ENCODE measurements at places on chromosomes 7 and 10.

DNA sequence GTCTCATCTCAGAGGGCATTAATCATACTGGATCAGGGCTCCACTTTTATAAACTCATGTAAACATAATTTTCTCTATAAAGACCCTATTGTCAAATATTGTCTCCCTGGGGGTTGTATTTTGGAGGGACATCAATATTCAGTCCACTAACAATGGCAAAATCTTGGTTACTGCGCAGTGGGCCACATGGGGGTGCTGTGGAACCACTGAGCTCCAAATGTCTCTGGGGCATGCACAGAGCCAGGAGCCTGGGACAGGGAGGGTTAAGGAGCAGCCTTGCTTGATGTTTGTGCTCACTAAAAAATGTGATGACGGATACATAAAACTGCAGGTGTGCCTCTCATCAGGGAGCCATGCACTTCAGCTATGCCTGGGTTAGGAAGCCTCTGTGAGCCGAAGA, 62.1 kb upstream of the PRSS58 start:
- DNase-seq: no peak

GRCh38 chr10:79445977-79446757, 743 bp upstream of the ZCCHC24 start:
- DNase-seq: no peak

DNA sequence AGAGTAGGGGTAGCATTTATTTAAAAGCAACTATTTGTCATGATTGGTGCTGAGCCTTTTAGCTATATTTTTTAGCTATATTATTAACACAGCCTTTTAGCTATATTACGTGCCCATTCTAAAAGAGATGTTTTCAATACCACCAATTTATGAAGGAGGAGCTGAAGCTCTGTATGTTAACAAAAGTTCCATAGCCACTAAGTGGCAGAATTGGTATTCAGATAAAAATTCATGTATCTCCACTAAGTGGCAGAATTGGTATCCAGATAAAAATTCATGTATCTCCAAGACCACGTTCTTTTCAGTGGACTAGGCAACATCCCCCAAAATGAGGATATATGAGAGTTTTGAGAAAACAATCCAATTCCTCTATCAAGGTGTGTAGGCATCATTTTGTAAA, 268.6 kb downstream of the HGF start:
- DNase-seq: no peak

GRCh38 chr7:1662767-1663166, 7.3 kb upstream of the ELFN1 start:
- peak; percentile 19 for DNase-seq

DNA sequence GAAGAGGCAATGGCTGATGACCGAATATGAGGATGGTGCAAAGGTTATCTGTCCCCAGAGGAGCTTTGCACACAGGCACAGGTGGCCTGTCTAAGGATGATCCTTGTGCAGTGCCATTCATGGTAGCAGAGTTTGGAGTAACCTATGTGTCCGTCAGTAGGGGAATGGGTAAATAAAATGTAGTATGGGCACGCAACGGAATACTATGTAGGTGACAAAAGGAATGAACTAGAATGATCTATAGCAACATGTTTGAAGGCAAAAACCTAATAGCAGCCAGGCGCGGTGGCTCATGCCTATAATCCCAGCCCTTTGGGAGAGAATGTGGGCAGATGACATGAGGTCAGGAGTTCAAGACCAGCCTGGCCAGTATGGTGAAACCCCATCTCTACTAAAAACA, 41.6 kb upstream of the ECHDC3 start:
- no peak for DNase-seq

GRCh38 chr10:112052166-112052565, 131.4 kb downstream of the GPAM start:
- no peak for DNase-seq

GRCh38 chr7:123635551-123636359, 19.9 kb upstream of the LMOD2 start:
- DNase-seq: no peak

GRCh38 chr10:13257621-13258140, 23.5 kb upstream of the UCMA start:
- DNase-seq: no peak

- DNase-seq: no peak
These were observed 111.2 kb upstream of the ZMIZ1 start for GRCh38 chr10:78957471-78958039.

- DNase-seq: no peak
These were observed 182.2 kb downstream of the ADK start for GRCh38 chr10:74333174-74333573.

DNA sequence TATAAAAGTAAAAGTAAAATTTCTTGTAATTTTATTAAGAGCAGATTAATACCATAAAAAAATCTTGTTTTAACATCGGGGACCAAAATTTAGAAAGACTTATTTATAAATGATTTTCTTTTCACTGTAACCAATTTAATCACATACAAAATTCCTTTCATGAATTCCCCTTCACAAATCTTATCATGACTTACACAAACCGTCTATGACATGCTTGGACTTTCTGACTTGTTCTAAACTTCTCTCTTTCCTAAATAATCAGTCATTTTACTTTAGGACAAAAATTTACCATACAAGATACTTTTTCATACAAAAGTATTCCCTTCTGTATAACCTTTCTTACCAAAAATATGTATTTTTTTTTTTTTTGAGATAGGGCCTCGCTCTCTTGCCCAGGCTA, 9.3 kb downstream of the CROT start:
- DNase-seq: no peak

- DNase-seq: no peak
These were observed 208.6 kb upstream of the CCDC6 start for GRCh38 chr10:60114765-60115586.

DNA sequence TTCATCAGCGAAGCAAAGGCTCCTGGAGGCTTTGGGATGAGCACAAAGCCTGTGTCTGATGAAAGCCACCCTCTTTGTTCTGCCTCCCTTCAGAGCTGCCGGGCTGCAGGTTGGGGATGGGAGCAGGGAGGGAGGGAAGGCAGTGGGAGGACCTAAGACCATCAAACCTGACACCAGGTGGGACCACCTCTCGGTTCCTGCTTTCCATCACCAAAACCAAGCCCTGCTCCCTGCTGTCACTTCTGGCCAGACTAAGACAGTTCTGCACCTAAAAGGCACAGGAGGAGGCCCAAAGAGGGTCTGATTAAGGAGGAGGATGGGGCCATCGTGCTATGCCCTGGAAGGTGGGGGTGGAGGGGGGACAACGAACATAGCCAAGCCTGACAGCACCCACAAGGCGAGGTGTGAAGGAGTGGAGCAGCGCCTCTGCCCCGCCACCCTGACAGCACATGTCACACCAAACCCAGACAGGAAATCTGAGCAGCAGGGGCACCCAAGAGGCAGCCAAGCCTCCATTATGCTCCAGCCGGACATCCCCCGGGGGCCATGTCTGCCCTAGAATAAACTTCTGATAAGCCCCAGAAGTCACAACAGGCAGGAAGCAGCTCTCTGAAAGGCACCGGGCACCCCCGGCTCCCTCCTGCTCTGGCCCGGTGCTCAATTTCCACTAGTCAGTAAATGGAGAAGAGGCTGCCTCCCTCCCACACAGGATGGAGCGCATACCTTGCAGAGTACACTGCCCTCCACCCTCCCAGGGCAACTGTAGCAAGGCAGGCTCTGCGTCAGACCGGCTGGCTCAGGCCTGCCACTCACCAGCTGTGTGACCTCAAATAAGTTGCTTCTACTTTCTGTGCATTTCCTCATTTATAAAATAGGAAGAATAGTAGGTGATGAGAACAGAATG, 48.9 kb downstream of the DLG5 start:
- no peak for DNase-seq

DNA sequence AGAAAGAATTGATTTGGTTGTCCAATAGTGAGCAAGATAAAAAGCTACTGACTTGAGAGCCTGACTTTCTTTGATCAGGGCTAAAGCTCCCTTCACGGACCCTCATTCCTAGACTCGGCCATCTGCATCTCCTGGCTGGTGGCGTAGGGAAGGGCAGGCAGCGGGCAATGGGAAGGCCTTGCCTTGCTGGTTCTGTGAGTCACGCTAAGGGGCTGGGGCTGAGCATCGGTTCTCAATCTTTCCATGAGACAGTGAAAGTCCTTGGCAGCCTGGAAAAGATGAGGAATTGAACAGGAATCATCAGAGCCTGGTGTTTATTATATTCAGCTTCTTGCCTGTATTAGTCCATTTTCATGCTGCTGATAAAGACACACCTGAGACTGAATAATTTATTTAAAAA, 475.3 kb downstream of the PLXNA4 start:
- DNase-seq: no peak

GRCh38 chr10:6204341-6205191, 1.8 kb downstream of the PFKFB3 start:
- no peak for DNase-seq

GRCh38 chr7:116650436-116650835, 21.6 kb upstream of the MET start:
- DNase-seq: no peak

DNA sequence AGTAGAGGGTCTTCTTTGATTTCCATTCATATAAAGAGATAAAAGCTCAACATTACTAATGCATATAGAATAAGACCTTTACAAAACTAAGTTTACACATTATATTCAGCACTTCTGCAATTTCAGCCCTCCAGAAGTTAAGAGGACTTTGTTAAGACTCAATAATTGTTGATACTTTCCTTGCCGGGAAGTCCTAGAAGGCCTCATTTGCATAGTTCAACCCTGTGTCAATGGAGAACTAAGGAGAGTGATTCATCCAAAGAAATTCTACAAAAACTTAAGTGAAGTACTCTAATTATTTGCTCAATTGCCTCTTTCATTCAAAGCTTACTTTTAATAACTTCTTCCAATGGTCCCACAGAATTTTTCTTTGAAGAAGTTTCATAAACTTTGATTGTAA, 1060.3 kb upstream of the CELF2 start:
- DNase-seq: no peak

- DNase-seq: no peak
These were observed 100.5 kb downstream of the GTF2IRD1 start for GRCh38 chr7:74554178-74554577.

GRCh38 chr7:32163896-32164295, 93.7 kb upstream of the PDE1C start:
- no peak for DNase-seq

DNA sequence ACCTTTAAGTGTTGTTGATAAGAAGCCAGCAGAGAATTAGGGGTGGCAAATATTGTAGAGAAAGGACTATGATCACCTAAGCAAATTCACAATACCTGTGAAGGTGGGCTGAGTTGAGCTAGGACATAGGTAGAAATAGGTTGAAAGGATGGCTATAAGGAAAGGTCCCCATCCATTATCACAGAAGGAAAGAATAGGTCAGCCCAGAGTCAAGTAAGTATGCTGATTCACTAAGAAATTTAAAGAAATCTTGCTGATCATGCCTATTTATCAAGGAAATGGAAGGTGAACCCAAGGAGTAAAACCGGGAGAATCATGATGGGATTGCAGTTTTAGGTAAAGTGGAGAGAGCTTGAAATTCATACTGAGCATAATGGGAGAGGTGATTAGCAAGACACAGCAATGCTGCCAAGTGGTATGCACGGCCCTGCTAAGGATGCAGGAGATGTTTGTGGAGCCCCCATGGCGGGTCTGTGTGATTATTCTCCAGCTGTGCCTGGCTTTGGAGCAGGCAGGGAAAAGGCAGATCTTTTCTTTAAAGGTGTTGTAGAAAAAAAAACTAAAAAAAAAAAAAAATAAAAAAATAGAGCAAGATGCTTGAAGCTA, 399.4 kb downstream of the PLXDC2 start:
- DNase-seq: no peak

- no peak for DNase-seq
These were observed 96.0 kb downstream of the MTERF1 start for GRCh38 chr7:91784469-91784868.

GRCh38 chr10:72687035-72687434, 4.9 kb upstream of the MCU start:
- no peak for DNase-seq

DNA sequence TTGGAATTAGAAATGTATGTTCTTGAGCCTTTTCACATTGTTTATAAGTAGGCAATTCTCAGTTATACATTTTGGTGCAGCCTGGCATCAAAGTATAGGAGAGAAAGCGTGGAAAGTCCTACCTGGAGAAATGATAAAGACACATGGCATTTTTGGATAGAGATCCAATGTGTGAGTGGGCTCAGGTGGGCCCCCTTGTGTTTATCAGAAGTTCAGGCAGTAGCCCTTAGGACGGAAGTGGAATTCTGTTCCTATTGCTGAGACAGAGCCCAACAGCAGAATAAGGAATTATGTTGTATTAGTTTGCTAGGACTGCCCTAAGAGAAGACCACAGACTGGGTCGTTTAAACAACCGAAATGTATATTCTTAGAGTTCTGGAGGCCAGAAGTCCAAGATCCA, 85.2 kb upstream of the AMPH start:
- no peak for DNase-seq

- no peak for DNase-seq
These were observed 1.4 kb downstream of the FBXW4 start for GRCh38 chr10:101693651-101693977.

DNA sequence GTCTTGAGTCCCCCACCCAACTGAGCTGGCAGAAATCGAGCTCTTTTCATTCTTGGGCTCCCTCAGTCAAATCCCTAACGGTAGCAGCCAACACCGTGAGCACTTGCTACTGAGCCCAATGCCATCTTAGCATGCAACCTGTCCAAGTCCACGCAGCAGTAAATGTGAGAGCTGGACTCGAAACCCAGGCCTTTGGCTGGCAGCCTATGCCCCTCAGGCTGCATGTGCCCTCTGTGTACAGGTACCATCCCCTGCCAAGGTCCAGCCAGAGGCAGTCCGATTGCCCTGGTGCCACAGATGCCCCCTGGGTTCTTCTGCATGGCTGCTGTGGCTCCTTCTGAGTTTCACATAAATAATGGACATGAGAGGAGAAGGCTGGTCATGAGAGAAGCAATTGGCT, 1.2 kb upstream of the TMEM273 start:
- no peak for DNase-seq

- no peak for DNase-seq
These were observed 34.3 kb downstream of the SLIT1 start for GRCh38 chr10:97151307-97151914.

GRCh38 chr7:48660306-48660870, 264.0 kb upstream of the CDC14C start:
- DNase-seq: no peak

- DNase-seq: no peak
These were observed 58.3 kb downstream of the SLC39A12 start for GRCh38 chr10:18010050-18010449.

GRCh38 chr7:158664406-158664805, 40.2 kb downstream of the NCAPG2 start:
- DNase-seq: no peak

DNA sequence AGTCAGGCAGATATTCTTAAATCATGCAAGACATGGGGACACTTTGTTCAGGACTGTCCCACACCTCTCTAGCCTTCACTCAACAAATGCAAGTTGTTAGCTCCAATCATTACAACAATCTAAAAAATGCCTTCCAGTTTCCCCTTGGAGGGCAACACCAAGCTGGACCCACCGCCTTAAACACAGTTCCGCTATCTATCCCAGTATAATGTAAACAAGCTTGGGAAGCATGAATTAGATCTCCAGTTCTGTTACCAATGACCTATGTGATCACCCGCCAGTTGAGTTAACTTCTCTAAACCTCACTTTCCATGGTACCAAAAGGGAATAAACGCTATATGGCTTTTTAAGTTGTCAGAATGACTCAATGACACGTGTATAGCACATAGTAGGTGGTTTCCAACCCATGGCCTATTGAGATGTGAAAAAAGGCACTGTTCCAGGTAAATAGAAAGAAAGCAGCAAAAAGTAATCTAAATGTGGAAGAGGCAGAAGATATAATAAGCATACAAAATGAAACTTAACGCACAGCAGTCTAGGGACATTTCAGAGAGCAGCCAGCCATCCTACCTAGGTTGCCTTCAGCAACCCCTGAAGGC, 2.4 kb upstream of the REEP3 start:
- no peak for DNase-seq
